ENCODE measurements at places on chromosomes 13 and 19.

DNA sequence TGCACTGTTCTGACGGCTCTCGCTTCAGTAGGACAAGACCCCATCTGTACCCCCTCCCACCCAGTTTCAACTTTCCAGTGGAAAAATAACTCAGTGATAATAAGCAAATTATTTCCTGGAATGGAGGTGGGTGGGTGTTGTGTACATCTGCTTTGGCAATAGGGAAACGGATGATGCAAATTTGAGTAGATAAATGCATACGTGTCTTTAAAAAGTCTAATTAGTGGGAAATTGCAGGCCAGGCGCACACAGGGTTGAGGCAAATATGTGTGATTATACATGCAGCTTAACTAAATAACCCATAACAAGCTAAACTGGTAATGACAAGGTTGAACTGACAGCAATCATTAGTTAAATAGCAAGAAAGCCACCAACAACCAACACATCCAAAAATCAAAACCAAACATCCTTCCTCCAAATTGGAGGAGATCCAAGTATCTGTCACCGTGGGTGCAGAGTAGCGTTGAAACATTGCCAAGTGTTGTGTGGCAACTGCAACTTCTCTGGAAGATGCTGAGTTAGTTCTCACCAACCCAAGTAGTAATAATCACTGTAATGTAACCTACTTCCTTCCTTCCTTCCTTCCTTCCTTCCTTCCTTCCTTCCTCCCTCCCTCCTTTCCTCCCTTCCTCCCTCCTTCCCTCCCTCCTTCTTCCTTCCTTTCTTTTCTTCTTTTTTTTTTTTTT, 54.6 kb downstream of the TRPM4 start:
- DNase-seq = peak; percentile 34

GRCh38 chr19:10201176-10201575, 6.4 kb upstream of the DNMT1 start:
- no peak for DNase-seq

DNA sequence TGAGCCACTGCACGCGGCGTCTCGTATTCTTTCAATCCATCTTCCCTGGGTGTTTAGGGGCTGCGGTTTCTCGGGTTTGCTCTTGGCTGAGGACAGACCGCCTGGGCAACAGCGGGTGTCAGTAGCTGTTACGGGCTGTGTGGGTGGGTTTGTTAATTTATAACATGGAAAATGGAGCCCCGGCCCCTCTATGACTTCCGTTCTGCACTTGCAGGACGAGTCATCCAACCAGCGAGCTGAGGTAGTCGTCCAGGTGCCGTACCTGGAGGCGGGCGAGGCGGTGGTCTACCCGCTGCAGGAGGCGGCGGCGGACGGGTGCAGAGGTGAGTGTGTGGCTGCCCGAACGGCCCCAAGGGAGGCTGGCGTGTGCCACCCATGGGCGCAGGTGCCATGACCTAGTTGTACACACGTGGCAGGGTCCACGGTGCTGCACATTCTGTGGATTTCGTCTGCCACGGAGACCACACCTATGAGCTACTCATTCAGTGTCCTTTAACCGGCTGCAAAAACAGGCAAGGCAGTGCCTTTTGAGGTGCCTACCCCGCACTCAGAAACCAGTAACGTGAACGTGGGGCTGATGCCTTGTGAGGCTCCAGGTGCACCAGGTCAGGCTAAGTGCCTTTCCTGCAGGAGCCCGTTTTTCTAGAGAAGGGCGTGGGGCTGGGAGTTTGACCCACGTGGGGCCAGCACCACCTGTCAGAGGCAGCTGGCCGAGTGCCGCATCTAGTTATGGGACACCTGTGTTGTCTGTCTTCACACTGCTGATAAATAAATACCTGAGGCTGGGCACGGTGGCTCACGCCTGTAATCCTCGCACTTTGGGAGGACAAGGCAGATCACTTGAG, 10.9 kb downstream of the POLR2E start:
- DNase-seq = no peak

- no peak for DNase-seq
These were observed 63.4 kb downstream of the EFNB2 start for GRCh38 chr13:106471957-106472543.

DNA sequence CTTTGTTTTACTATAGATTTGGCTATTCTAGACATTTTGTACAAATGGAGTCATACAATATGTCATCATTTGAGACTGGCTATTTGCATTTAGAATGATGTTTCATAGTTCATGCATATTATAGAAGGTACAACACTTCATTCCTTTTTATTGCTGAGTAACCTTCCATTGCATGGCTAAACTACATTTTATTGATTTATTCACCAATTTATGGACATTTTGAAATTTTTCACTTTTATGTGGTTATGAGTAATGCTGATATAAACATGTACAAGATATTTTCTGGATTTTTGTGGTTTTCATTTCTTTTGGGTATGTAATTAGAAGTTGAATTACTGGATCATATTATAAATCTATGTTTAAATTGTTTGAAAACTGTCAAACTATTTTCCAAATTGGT, 710.3 kb upstream of the SLITRK5 start:
- DNase-seq = no peak

DNA sequence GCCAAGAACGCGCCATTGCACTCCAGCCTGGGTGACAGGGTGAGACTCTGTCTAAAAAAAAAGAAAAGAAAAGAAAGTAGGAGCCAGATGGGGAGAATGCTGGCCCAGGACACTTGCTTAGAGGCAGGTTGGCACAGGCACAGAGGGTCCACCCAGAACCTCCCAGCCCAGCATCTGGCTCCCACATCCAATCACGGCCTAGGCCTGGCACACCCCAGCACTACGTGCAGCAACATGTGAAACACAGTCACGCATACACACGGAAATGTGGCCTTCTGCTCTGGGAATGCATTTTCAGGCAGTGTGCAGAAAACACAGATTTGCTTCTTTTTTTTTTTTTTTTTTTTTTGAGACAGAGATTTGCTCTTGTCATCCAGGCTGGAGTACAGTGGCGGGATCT, 20.9 kb upstream of the FOSB start:
- DNase-seq = no peak

GRCh38 chr19:35781650-35782049, 6.3 kb downstream of the ARHGAP33 start:
- no peak for DNase-seq

DNA sequence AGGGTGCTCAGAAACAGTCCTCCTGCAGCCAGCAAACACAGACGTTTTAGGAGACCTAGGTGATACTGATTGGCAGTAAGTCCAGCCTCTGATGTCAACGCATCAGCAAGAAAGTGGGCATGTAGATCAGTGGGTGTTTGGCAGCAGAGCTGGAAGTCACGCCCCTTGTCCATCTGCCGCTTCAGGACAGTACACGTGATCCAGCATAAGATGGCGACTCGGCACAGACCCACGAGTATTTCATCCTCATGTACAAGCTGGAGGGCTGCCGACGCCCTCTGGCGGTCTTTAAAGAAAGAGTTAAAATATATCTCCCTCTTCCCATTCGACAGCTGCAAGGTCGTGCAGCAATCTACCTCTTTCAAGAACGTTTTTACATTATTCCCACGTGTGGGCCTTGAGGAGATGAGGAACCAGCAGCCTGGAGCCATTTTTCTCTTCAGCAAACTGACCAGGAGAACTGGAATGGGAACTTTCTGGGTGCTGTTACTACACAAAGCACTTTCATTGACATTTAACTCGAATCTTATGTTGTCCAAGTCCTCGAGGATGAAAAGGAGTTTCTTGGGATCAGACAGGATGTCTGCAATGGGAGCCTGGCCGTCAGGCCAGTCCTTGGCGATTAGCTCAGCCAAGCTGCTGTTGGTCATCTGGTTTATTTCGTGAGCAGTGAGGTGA, 22.3 kb downstream of the NLRP11 start:
- DNase-seq = peak; percentile 97

DNA sequence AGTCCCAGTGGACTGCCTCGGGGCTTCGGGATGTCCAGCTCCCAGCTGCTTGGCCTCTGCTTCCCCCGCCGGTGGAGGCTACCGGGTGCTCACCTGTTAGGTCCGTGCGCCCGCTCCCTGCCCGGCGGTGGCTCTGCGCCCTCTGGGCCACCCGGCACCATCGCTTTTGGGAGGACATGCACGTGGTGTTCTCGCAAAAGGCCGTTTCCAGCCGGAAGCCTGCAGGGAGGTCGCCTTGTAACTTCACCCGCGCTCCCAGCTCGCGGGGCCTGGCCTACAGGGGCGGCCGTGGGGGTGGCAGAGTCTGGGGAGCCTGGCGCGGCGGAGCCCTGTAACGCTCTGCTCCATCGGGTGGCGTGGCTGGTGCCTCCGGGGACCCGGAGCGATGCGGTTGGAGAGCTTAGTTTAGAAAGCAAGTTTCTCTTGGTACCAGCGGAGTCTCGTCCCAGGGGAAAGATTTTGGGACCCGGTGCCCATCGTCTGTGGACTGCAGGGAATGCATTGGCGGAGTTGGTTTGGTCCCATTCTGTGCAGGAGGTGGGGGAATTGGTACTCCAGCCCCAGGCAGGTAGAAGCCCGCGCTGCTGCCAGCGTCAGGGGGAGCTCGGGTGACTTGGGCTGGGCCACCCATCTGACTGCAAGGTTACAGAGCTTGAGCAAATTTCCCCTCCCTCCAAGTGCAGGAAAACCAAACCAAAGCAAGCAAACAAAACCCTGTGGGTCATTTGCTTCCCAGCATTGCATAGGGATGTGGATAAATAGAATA, 673 bp downstream of the SPATA13 start:
- DNase-seq = peak; percentile 43

- DNase-seq = no peak
These were observed 3.9 kb upstream of the RNF6 start for GRCh38 chr13:26225896-26226617.

- peak; percentile 29 for DNase-seq
These were observed 9.5 kb upstream of the INSL3 start for GRCh38 chr19:17830567-17831418.

- no peak for DNase-seq
These were observed 116.2 kb downstream of the TBC1D4 start for GRCh38 chr13:75365724-75366173.

DNA sequence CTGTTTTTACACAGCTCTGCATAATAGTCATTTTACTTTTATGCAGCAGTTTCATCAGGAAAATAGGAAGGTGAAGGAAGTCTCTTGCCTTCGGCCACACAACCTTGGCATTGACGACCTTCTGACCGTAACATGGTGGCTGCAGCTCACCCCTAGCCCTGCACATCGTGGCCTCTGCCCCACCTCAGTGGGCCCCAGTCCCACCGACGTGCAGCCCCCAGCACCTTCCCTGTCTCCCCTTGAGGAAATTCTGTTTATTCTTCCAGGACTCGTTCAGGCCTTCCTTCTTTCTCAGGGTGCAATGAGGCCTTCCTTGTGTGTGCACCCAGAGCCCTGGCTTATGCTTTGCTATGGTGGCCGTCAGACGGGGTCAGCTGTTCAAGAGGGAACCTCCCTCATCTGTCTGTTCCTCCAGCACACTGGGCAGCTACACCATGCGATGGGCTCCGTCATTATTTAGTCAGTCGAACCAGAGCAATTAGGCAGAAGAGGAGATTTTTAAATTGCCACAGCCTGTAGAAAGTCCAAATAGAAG, 33.3 kb downstream of the TMEM255B start:
- no peak for DNase-seq

GRCh38 chr19:38543807-38544568, 73.8 kb downstream of the MAP4K1 start:
- DNase-seq = peak; percentile 75

DNA sequence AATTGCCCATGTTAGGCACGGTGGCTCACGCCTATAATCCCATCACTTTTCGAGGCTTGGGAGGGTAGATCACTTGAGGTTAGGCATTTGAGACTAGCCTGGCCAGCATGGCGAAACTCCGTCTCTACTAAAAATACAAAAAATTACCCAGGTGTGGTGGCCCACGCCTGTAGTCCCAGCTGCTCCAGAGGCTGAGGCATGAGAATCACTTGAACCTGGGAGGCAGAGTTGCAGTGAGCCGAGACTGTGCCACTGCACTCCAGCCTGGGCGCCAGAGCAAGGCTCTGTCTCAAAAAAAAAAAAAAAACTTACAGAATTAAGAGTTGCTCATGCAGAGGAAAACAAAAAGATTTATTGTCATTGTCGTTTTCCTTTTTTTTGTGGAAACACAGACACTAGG, 3.4 kb upstream of the PSMC4 start:
- DNase-seq = no peak

GRCh38 chr13:41622432-41623429, 165.4 kb downstream of the RGCC start:
- no peak for DNase-seq

GRCh38 chr19:41273076-41273475, 8.9 kb downstream of the HNRNPUL1 start:
- DNase-seq = no peak
